Psoas muscle (tissue), 8 donors: ENCODE measurements at places on chromosomes 11 and 22. TPM values are rescaled to one million over a fixed set of nuclear protein-coding genes. Genes with fewer than 3 reads are reported as not detected.

Gene PDE3B
- 0.59 TPM for total RNA-seq

Gene C11orf91
- total RNA-seq, result 0.49 TPM

Gene SLC22A9
- total RNA-seq, result not detected

Gene SLC22A8
- not detected for total RNA-seq

Gene UBQLNL
- not detected for total RNA-seq

Gene TIMP3
- total RNA-seq, result 65.0 TPM
